Activated effector memory CD4-positive, alpha-beta T cell treated with Interleukin-2 at 50 U/mL for 16 hours (primary cell): ENCODE measurements at places on chromosomes 7 and 10.

DNA sequence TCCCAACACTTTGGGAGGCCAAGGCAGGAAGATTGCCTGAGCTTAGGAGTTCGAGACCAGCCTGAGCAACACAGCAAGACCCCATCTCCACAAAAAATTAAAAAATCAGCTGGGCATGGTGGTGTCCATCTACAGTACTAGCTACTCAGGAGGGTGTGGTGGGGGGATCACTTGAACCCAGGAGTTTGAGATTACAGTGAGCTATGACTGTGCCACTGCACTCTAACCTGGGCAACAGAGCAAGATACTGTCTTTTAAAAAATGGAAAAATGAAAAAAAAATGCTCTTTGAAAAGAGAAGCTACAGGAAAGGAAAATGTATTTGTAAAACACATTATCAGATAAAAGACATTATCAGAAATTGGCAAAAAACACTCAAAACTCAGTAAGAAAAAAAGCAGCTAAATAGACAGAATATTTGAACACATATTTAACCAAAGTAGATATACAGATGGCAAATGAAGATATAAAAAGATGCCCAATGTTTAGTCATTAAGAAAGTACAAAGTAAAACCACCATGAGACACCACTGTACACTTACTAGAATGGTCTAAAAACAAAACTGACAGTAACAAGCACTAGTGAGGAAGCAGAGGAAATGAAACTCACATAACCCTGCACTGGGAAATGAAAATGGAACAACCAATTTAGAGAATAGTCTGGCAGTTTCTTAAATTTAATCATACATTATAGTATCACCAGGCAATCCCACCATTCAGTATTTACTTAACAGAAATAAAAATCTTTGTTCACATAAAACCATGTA, 40.5 kb downstream of the NRBF2 start:
- no peak for DNase-seq

- no peak for DNase-seq
Observed at GRCh38 chr7:47422611-47423010, 159.3 kb downstream of the TNS3 start.

GRCh38 chr7:89618274-89618673, 536.0 kb upstream of the STEAP1 start:
- no peak for DNase-seq

- no peak for DNase-seq
Observed at GRCh38 chr10:89738551-89739209, 37.3 kb downstream of the KIF20B start.

GRCh38 chr10:25261110-25261509, 86.3 kb downstream of the GPR158 start:
- no peak for DNase-seq

- no peak for DNase-seq
Observed at GRCh38 chr7:92682330-92682729, 92.1 kb upstream of the FAM133B start.

GRCh38 chr7:25517906-25518305, 289.6 kb upstream of the NPVF start:
- DNase-seq, result no peak

- no peak for DNase-seq
Observed at GRCh38 chr7:121504482-121504881, 108.4 kb upstream of the FAM3C start.

DNA sequence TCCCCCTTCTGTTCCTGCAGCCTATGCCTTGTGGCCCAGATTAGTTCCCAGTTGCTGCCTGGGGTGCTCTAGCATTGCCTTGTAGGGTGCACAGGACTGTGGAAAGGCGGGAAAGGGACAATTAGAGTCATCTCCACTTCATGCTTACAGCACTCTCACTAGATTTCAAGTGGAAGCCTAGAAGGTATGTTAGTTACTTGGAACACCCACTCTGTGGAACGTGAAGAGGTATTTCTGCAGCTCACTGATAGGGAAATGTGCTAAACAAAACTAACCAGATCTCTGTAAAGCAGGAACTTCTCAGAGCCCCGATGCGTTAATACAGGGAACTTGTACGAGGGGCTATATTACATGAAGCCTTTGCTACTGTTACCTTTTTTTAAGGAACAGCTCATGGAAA, 19.4 kb downstream of the STMP1 start:
- DNase-seq, result no peak

- DNase-seq, result no peak
Observed at GRCh38 chr7:105876964-105877601, 684 bp upstream of the ATXN7L1 start.

DNA sequence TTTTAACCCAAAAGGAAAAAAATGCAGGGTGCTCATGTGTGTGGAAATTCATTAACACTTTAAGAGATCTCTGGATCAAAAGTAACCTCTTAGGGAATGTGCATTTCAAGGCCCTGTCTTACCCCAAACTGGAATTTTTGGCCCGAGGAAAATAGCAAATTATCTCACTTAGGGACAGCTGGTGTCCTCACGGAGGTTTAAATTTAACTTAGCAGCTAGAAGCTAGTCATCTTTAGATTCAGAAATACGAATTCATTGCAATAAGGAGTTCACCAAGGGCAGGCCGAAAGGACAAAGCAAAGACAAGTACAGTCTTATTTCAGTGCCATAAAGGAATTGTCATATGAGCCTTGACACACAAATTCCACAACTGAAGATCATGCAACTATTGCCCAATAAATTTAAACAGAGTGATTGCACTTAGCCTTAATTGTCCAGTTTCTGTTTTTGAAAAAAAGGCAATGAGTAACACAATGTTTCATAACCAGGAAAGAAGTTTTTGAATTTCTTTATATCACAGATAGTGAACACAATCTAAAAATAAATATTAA, 22.4 kb upstream of the SEMA3C start:
- no peak for DNase-seq

DNA sequence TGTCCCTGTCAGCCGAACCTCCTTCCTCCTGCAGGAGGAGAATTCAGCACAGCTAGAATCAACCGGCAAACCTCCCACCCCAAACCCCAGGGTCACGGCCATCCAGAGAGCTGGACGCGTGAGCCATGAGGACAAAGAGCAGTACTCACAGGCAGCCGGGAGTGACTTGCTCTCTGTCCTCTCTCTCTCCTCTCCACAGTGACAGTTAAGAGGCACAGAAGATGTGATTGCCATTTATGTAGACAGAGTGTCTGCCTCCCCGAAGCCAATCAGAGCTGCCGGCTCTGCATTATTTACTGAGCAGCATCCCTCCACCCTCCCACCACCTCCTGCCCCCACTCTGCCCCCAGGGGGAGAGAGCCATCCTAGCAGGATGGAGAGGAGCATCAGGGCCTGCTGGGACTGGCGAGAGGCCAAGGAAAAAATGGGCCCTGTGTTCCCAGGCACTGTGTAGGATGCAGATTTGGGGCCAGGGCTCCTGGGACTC, 4.3 kb downstream of the DDC start:
- DNase-seq, result no peak

- DNase-seq, result no peak
Observed at GRCh38 chr10:43131256-43131655, 7.0 kb upstream of the CSGALNACT2 start.

GRCh38 chr7:141737118-141737835, 881 bp upstream of the SSBP1 start:
- no peak for DNase-seq

GRCh38 chr10:31456468-31456867, 137.5 kb downstream of the ZEB1 start:
- no peak for DNase-seq

GRCh38 chr7:103445228-103446048, 569 bp downstream of the SLC26A5 start:
- DNase-seq, result no peak

DNA sequence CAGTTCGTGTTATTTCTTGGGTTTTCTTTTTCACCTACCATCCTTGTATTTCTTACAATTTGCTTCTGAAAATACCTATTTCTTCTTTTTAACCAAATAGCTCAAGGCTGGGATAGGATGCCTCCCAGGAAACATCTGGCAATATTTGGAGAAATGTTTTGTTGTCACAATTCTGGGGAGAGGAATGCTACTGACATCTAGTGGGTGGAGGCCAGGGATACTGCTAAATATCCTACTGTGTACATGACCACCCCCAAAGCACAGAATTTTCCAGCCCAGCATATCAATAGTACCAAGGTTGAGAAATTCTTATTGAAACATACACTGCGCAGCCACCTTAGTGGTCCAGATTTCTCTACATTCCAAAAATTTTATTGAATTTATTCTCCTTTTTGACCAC, 55.5 kb downstream of the CNTNAP2 start:
- DNase-seq, result no peak

- DNase-seq, result no peak
Observed at GRCh38 chr10:7480742-7481367, 70.0 kb upstream of the SFMBT2 start.

- no peak for DNase-seq
Observed at GRCh38 chr10:48455055-48455391, 148.5 kb downstream of the MAPK8 start.

DNA sequence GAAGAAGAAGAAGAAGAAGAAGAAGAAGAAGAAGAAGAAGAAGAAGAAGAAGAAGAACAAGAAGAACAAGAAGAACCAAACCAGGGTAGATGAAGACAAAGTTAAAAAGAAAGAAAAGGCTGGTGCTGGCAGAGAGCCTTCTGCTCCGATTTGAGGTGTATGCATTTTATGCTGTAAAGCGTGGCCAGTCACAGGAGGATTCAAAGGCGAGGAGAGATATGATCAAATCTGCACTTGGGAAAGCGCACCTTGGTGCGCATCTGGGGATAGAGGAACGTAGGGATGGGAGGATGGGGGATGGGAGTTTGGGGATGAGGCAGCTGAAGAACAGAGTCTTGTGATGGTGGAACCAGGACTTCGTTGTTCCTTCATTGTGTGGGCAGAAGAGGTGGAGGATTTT, at the start of gene NME8:
TSS of gene NME8 (plus strand) at position 301 of the 400 bp plus-strand sequence. CDS start 1,670 bp downstream, outside the sequence.
- DNase-seq, result no peak

- DNase-seq, result no peak
Observed at GRCh38 chr10:60384708-60385398, 4.8 kb downstream of the ANK3 start.

GRCh38 chr7:112537822-112538387, 57.1 kb downstream of the LSMEM1 start:
- DNase-seq, result no peak

DNA sequence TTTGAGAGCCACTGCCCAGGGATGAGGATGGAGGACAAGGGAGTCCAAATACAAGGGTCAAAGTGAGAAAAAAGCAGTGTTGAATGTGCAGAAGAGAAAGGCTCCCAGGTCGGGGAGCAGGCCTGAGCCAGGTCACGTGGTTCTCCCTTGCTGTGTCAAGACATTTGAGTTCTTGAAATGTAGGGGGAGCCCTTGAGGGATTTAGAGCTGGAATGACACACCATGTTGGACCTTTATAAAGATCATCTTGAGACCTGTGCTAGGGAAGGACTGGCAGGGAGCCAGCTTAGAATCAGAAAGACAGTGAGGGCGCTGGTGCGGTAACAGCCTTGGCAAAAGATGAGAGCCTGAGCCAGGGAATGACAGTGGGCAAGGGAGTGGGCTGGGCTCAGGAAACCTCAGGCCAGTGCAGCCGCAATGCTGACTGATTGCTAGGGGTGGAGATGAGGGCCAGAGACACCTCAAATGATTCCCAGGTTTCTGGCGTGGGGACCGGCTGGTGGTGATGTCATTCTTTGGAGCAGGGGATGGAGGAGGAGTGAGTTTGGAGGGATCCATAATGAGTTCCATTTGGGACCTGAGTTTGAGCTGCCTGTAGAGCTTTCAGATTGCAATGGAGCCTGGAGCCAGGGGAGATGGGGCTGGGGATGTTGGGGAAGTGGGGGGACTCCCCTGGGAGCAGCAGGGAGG, 120.1 kb downstream of the PTPN20 start:
- no peak for DNase-seq

GRCh38 chr10:99316374-99316773, 12.8 kb upstream of the CNNM1 start:
- no peak for DNase-seq

GRCh38 chr7:76236224-76236623, 34.5 kb downstream of the SRRM3 start:
- no peak for DNase-seq

DNA sequence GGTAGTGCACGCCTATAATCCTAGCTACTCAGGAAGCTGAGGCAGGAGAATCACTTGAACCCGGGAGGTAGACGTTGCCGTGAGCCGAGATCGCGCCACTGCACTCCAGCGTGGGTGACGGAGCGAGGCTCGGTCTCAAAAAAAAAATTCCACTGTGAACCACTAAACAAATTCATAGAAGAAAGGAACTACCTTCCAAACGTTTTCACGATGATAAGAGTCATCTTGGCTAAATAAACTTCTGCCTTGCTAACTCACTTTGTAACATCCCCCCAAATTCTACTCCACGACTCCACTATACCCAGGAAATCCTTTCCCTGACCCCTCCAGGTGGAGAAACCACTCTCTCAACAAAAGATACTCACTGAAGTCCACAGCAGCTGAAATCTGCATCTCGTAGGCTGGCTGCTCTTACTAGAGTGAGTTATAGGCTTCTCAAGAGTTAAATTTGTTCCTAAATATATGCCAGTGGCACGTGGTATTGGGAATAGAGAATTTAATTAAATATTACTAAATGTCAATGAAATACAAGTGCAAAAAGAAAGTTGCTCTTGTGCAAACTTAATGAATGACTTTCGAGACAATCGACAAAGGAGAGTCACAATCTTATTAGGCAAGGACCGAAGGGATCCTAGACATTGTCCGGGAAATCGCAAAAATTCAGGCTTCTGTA, 1.6 kb upstream of the GTF2I start:
- DNase-seq, result no peak

DNA sequence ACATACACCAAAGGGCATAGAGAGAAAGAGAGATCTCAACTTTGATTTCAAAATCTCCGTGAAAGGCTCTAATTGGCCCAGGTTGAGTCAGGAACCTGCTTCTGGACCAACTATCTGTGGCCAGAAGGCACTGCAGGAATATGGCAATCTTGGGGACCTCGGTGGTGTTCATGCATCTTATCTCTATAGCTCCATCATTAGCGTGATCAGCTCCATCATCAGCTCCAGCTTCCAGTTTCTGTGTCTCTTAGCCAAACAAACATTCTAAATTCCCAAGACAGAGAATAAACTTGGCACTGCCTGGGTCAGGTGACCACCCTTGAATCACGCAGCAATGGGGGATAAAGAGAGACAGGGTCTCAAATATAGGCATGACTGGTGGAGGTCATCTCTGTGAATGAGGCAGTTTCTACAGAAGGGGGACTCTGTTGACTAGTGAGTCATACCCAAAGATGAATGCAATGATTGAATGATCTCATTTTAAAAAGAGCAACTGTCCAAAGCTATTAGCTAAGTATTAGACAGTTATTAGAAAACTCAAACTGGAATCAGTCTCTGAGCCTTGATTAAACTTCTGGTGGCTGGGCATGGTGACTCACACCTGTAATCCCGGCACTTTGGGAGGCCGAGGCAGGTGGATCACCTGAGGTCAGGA, 5.4 kb upstream of the NRF1 start:
- no peak for DNase-seq

GRCh38 chr7:50339990-50340500, 35.5 kb downstream of the IKZF1 start:
- DNase-seq, result peak; percentile 56

GRCh38 chr10:93566435-93567276, at the start of gene FFAR4:
Gene FFAR4, plus strand, starts transcription at chr10:93566665. Its CDS starts 56 bp downstream, at chr10:93566721.
- DNase-seq, result no peak

GRCh38 chr7:48059706-48060105, 24.4 kb downstream of the C7orf57 start:
- no peak for DNase-seq

GRCh38 chr7:16801111-16801542, 3.7 kb downstream of the AGR2 start:
- no peak for DNase-seq

GRCh38 chr10:12668634-12669033, 319.3 kb downstream of the CAMK1D start:
- no peak for DNase-seq

GRCh38 chr7:45685619-45686240, 111.6 kb downstream of the ADCY1 start:
- no peak for DNase-seq

GRCh38 chr7:75813781-75814236, at the start of gene CCL24:
Gene CCL24, minus strand, starts transcription at chr7:75813806. Its CDS starts 91 bp downstream, at chr7:75813715.
- DNase-seq, result no peak
